ENCODE measurements at places on chromosomes 11 and 22.

GRCh38 chr22:46090631-46091201 is 59.6 kb upstream of the PPARA start:
- DNase-seq = no peak

DNA sequence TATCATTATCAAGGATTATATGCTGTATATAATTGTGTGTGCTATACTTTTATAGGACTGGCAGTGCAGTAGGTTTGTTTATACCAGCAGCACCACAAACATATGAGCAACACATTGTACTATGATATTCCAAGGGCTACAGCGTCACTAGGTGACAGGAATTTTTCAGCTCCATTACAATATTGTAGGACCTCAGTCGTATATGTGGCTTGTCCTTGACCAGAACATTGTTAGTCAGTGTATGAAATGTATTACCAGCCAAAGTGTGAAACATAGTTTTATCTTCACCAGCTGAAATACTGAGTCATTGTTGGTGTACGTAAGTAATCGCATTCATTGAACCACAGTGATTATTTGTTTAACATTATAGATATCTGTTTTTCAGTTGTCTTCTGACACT is 20.4 kb downstream of the JHY start:
- no peak for DNase-seq

DNA sequence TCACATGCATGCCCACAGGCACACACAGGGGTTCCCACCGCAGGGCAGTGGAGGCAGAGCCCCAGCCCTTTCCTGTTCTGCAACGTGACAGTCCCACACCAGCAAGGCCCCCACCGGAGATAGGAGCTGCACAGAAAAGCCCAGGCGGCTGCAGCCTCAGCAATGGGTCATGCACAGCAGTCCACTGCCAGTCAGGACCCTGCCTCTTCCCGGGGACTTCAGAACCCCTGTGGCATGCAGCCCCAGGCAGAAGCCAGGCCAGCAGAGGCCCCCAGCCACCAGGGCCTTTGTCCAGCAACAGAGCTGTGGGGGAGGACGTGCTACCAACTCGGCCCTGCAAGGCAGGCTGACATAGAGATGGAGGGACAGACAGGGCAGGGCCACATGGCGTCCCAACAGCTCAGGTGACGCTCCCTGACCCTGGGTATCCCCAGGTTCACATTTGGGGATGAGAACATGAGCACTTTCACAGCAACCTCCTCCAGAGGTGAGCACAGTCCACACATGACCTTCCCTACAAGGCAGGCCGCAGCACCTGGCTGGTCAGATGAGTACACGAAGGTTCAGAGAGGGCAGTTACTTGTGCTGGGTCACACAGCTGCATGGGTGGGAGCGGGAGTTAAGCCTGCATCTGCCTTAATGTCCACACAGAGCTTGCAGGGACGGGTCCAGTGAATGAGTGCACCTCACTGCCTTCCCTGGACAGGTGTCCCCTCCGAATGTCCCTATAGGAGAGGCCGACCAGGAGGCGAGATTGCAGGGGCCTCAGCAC is 87.3 kb downstream of the CELSR1 start:
- DNase-seq = no peak

DNA sequence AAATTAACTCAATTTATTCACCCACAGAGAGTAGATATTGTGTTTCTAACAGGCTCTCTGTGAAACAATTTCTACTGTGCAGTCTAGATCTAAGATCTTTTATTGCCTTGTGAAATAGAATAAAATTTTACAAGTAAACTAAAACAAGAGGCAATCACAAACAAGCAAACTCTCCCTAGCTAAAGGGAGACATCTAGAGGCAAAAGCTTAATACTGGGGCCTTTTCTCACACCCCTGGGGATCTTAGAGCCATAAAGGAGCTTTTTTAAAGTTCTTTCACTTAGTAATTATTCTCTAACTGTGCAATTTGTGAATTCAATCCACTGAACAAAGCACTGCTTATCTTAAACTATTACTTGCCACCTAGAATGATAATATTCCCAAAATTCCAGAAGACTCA is 19.7 kb downstream of the ALG9 start:
- DNase-seq = peak; percentile 9

DNA sequence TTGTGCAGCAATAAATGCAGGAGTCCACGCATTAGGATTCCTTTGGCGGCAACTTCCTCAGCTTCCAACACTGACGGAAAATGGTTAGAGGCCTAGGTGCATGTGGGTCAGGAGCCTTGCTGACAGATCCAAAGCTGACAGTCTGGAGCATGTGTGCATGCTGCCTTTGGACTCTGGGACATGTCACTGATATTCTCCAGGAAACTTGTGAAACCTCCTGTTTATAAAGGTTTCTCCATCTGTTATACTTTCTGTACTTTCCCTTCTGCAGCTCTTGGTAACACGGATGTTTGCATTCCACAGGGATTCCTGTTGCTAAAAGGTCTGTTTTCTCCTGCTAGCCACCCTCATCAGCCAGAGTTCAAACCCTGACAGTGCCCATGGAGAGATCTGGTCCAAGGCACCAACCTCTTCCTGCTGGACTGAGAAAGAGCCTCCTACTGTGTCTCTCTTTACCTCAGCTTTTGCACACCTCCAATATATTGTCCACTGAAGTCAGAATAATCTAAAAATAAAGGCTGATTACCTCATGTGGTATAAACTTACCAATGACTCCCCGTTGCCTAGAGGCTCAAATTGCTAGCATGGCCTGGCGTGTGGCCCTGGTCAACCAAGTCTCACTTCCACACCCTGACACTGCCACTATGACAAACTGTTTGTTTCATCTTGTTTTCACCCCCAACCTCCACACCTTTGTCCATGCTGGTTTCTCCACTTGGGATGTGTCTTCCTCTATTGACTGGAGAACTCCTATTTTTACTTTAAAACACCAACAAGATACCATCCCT is 31.1 kb upstream of the LYVE1 start:
- no peak for DNase-seq

- DNase-seq = no peak
These were observed 18.7 kb upstream of the PANX2 start for GRCh38 chr22:50151571-50152537.

DNA sequence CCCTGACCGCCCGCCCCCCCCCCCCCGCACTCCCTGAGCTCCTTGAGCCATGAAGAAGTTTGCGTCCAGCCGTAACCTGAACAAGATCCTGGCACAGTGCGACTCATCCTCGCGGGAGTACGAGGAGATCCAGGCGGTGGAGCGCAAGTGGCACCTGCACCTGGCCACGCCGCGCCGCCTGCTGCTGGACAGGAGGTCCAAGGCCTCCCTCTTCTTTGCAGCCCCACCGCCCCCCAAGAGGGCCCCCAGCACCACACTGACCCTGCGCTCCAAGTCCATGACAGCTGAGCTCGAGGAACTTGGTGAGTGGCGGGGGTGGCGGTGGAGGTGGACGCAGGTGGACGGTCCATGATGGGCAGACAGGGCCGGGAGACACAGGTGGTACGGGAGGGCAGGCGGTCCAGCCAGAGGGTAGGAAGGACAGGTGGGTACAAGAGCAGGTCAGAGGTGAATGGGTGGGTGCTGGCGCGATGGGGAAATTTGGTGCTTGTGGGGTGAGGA is 32.1 kb upstream of the ACR start:
- DNase-seq = no peak

- no peak for DNase-seq
These were observed 1178.3 kb downstream of the LRRC4C start for GRCh38 chr11:40281052-40281580.

GRCh38 chr22:39713799-39714290 is 143.3 kb downstream of the CACNA1I start:
- no peak for DNase-seq

DNA sequence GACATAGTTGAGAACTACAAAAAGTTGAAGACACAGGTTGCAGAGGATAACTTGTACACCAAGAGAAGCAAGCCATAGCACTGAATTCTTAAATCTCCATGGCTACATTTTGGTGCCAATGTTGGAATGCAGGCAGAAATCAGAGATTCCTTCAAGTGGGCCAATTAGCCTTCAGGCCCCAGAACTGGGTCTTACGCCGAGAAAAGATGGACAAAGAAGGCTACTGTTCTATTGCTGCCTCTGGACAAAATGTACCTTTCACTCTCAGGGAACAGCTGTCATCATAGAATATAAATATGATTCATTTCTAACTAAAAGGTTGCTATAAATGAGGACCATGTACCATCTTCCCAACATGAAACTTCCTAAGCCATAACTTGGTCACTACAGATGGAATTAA is 13.7 kb downstream of the TMEM216 start:
- DNase-seq = no peak

GRCh38 chr11:66854231-66854661 is 2.6 kb upstream of the LRFN4 start:
- no peak for DNase-seq

- DNase-seq = no peak
These were observed 510 bp downstream of the CHRDL2 start for GRCh38 chr11:74730571-74731260.

DNA sequence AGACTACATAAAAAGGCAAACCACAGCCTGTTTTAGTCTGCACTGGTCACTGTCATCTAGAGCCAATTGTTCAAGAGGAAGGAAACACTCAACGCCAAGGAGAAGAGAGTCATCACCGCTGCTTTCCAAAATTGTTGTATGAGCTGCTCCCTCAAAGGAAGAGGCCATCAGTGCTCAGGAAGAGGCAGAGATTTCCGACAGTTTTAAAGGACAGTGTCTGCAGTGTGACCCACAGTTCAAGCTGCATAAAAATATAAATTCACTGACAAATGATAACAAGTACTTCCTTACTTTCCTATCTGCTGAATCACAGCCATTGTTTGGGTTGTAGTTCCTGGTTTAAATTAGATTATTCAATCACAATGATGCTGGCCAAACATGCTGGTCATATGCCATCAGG is 16.4 kb downstream of the PRCP start:
- DNase-seq = no peak

DNA sequence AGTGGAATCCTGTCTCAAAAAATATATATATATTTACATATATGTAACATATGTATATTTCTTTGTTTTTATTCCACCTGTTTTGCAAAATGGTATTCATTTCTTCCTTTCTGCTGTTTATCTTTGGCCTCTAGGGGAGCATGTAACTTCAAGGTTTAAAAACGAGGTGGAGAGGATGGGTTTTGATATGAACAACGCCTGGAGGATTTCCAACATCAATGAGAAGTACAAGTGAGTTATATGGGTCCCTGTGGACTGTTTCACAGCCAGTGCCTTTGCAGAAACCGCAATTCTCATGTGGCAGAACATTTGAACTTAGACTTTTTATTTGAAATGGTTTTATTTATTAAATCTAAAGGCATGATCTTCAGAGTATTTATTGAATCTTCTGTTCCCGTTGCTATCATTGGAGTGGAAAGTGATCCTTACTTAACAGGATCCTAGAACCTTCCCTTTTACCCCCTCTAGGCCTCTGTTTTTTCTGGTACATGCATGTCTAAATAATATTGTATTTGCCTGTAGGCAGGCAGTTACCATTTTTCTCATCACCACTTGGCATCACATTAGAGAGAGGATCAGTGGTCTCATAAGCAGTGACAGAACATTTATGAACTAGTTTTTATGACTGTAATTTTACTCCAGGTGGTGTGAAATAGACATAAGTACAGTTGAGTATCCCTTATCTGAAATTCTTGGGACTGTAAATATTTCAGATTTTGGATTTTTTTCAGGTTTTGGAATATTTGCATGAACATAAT is 81.5 kb upstream of the HORMAD2 start:
- no peak for DNase-seq

- DNase-seq = peak; percentile 76
These were observed 77.6 kb upstream of the IGLL5 start for GRCh38 chr22:22810018-22810427.

GRCh38 chr11:118265954-118266353 is 1.9 kb upstream of the MPZL2 start:
- DNase-seq = no peak

GRCh38 chr11:17979770-17980371 is 33.0 kb downstream of the SERGEF start:
- no peak for DNase-seq

DNA sequence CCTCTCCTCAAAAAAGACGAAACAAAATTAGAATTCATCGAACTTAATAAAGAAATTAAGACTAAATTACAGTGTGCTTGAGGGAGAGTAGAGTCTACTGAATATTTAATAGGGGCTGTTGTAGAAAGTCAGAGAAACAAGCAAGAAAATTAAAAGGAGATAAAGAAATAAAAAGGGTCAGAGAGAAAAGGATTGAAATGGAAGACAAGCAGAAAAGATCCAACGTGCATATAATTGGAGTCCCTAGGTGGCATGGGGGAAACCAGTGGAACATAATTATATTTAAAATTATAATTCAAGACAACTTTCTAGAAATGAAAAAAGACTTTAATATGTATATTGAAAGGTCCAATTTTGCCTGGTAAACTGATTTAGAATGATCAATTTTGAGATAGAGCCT is 74.3 kb downstream of the ACER3 start:
- DNase-seq = no peak

DNA sequence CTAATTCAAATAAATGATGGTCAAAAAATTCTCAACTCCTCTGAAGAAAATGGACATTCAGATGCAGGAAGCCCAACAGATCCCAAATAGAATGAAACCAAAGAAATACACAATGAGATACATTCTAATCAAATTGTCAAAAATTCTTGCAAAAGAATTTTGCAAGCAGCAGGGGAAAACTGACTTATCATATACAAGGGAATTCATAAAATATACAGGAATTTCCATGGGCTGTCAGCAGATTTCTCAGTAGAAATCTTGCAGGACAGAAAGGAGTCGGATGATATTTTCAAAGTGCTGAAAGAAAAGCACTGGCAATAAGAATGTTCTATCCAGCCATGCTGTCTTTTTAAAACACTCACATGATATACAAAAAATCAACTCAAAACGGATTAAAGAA is 194.6 kb upstream of the ZC3H12C start:
- DNase-seq = no peak

DNA sequence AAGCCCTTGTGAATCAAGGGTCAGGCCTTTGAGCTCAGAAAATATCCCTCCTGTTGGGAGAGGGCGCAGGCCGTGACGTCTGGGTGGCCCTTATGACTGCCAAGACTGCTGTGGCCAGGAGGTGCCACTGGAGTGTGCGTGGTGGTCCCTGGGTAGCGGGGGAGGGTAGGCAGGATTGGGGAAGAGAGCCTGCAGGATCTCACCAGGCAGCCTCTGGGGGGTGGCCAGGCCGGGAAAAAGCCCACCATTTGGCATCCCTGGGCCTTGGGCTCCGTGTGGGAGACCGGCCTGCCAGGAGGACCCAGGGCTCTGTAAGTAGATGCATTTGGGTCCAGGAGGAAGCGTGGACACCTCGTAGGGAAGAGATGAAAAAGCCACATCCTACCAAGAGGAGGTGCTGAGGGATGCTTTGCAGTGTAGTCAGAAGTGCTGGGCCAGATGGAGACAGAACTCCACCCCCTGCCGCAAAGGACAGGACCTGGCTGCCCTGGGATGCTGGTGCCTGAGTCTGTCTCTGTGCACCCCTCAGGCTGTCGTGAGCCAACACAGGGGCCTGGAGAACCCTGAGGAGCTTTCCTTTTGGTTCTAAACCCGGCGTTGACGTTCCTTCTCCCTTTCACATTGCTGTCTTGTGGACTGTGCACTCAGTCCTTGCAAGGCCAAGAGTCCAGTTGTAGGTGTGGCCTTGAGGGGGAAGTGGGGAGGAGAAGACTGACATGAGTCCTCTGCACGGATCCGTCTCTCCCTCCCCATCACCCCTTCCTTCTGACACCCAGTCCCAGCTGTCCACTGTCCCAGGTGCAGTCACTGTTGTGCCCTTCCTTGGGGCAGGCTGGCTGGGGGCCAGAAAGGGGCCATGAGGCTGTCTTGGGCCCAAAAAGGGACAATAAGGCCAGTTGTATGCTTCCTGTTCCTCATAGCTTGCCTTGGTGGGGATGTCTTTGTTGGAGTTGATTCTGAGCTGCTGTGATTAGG is 12.7 kb upstream of the MIEF1 start:
- no peak for DNase-seq

GRCh38 chr22:22465782-22466181 is 42.8 kb downstream of the ZNF280B start:
- no peak for DNase-seq

GRCh38 chr22:46537946-46538813 is 760 bp upstream of the CELSR1 start:
- no peak for DNase-seq
